Transverse colon (tissue), 4 donors: ENCODE measurements at places on chromosomes 4 and X.

- DNase-seq = no peak
These were observed 89.7 kb downstream of the ARHGAP10 start for GRCh38 chr4:147821555-147821954.

- DNase-seq = no peak
These were observed 140.9 kb downstream of the MAPK10 start for GRCh38 chr4:86218746-86219473.

DNA sequence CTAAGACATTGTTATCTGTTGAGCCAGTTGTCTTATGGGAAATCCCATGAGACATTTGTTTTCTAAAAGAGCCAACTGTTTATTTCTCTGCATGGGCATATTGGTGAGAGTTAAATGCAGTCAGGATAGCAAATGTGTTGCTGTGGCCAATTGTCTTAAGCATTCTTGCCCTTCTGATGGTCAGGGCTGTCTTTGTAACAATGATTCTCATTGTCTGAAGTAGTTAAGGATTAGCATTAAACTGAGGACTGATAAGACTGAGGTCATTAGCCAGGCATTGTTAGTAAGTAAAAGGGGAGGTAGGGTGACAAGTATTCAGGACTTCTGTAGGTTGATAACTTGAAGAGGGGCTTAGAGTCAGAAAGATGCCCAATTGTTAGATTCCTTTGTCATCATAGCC is 11.2 kb upstream of the MORF4L2 start:
- DNase-seq = no peak

DNA sequence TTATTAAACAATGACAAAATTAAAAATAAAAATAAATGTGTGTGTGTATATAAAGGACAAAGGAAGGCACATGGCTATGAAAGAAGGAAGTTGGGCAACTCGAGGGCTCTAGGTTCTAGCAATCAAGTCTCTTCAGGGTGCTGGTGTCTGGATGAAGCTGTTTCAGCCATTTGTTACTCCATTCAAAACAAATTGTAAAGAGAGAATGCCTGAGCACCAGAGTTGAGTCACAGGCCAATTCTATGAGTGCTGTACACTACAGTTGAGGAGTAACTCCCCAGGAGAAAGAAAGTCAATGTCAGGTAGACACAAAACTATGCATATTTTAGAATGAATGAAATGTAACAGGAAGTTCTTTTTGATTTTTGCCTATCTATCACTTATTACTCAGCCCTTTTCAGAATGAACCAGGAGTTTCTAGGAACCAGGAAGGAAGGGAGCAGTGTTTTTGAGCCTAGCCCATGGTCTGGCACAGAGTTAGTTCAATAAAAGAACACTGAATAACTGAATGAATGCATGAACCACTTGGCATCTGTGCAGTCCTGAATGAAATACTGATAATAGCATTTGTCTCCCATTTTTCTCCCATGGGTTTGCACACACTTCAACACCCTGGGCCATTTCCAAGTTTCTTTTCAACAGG is 151.7 kb upstream of the CPEB2 start:
- DNase-seq = no peak

DNA sequence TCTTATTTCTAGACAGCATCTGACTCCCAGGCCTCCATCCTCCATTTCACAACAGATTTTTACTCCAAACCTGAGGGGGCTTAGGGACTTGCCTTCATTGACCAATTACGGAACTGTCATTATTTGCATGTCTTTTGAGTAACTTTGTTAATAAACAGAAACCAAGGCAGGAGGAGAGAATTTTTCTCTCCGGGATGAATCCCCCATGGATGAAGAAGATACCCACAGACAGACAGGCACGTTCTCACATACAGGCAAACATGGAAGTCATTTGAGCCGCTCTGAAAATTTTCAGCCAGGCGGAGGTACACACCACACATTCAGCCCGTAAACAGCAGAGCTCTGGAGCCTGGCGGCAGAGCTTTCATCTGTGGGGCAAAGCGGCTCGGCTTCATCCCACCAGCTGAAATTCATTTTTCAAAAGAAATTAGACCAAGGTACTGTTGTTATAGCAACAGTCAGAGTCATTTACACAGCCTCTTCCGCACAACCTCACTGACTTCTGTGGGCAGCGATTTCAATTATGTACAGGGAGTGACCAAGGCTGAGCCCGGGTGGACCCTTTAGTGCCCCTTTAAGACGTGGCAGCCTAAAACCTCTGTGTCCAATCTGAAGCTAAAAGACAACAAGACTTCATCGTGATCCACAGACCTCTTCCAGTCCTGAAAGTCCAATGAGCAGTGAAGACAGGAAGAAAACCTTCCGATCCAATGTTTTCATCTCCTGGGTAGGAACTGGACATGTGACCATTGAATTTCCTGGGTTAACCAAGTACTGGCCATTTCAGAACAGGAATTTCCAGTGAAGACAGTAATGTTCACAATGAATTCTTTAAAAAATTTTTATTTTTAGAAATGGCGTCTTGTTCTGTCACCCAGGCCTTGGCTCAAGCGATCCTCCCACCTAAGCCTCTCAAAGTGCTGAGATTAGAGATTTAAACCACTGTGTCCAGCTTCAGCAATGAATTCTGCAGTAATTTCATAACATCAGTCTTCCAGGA is 237.0 kb downstream of the MGST2 start:
- no peak for DNase-seq

DNA sequence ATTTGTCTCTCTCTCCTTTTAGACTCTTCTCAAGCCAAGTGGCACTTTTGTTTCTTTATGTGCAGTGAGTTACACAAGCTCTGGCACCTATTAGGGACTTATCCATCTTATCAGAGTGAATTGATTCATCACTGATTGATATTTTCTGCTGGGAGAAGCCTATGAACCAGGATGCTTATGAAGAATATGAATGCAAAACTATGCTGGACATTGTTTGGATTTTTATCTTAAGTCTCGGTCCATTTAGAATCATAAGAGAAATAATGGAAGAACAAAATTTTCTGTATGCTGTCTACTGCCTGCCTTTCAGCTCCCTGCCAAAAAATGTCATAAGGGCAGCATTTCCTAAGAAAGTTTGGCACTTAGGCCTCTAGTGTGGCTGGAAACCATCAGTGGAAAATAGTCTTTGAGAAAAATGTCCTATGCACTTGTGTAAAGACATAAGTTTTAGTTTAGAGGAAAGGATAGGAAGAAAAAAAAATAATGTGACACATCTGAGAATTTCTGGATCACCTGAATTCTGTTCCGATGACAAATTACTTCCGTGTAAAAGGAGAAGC is 365.7 kb upstream of the MAD2L1 start:
- DNase-seq = no peak

- DNase-seq = no peak
These were observed 346.7 kb upstream of the RASGEF1B start for GRCh38 chr4:81818385-81818920.
